ENCODE measurements at places on chromosomes 6 and 20.

GRCh38 chr6:113664909-113665308, 192.2 kb upstream of the MARCKS start:
- DNase-seq, result no peak

GRCh38 chr6:166580076-166581050, 6.1 kb downstream of the RAMACL start:
- DNase-seq, result no peak

DNA sequence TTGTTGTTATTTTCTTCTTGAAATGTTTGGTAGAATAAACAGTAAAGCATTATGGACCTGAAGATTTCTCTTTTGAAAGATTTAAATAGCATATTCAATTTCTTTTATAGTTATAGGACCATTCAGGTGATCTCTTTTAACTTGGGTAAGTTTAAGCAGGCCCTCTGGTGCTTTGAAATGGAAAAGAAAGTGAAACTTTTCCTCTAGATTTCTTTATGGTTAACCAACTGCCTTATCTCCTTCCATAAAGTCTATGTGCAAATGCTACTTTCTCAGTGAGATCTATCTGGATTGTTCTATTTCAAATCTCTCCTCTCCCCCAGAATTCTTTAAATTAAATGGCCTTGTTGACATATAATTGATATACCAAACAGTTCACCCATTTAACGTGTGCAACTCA, 54.0 kb downstream of the PHACTR2 start:
- no peak for DNase-seq

GRCh38 chr6:40950986-40951698, 87.9 kb downstream of the UNC5CL start:
- no peak for DNase-seq

DNA sequence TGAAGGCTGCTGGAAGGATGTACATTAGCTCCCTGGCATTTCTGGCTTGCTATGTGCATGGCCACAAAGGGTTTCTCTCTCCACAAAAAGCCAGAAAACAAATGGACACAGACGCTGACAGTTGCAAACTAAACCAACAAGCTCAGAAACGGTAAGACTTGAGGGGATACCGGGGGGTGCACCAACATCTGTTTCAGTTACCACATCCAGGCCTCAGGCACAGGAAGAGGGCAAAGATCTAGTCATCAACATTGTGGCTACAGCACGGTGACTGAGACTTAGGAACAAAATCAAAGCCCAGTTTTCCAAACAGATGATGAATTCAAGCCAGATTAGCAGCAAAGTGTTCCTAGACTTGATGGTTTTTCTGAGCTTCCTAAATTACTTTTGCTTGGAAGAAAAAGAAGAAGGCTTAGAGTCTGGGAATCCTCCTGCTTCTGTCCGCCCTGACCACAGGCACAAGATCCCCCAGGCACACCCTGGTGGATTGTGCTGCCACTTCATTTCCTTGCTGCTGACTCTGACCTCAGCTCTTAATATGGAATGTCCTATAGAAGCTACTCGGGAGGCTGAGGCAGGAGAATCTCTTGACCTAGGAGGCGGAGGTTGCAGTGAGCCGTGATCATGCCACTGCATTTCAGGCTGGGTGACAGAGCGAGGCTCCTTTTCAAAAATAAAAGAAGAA, 54.2 kb upstream of the ADGRF1 start:
- no peak for DNase-seq

DNA sequence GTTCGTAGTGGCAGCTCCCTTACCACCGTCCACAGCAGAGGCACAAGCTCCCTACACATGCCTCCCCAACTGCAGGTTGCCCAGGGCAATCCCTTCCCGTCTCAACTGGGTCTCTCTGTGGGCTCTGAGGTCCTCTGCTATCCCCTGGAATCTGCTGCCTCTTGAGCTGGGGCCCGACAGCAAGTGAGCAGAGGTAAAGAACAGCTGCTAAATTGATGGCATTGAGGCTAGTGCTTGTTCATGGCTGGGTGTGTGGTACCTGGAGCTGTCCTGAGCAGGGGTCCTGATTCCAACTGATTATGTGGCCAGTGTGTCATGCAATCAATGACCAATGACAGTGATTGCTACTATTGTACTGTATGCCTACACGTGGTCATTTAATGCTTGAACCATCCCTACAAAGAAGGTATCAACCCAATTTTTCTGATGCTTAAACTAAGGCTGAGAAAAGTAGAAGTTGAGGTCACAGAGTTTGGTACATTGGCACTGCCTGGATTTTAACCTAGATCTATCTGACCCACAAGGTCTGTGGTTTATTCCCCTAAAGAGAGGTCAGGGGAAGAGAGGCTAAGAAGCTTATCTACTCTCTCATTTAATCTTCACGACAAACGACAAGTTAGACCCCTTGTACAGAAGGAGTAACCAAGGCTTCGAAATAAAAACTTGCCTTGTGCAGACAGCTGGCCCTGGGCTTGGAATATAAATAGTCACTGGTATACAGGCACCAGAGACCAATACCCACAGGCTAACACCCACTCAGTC, 41.1 kb downstream of the HNF4A start:
- no peak for DNase-seq

GRCh38 chr20:37822141-37822601, 80.8 kb upstream of the VSTM2L start:
- DNase-seq, result no peak

- no peak for DNase-seq
These were observed 59.1 kb upstream of the CDYL start for GRCh38 chr6:4717124-4717523.

Data from kidney capillary endothelial cell (primary cell).